ENCODE measurements at places on chromosomes 12 and 14.

GRCh38 chr12:120090626-120091295 lies 25.8 kb downstream of the RAB35 start:
- DNase-seq = no peak

- no peak for DNase-seq
These were observed 9.0 kb upstream of the MLEC start for GRCh38 chr12:120677765-120678473.

- no peak for DNase-seq
These were observed 68.4 kb upstream of the BCAT1 start for GRCh38 chr12:25017336-25017735.

DNA sequence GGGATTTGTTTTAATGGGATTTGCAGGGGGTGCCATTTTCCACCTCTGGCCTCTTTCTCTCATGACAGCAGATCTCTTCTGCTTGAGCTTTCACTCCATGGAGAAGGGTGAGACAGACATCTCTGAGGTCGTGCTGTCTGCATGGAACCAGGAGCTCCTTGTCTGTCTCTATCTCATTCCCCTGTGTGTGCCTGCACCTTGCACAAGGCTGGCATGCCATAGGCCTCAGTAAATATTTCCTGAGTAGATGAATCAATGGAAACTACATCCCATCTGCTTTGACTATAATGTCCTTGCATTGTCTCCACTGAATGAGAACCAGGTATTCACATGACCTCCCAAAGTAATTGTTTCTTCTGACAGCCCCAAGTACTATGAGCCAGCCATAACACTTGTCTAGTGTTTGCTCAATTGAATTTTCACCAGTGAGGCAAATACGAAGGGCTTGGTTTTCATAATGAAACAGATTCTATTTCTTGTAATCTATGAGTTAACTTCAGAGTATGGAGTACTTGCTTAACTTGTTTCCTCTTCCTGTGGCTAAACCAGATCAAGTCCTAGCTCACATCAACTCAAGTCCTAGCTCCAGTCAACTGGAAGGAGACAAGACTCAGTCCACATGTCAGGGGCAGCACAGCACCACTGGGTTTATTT lies 32.3 kb downstream of the KCNK13 start:
- DNase-seq = peak; percentile 48

DNA sequence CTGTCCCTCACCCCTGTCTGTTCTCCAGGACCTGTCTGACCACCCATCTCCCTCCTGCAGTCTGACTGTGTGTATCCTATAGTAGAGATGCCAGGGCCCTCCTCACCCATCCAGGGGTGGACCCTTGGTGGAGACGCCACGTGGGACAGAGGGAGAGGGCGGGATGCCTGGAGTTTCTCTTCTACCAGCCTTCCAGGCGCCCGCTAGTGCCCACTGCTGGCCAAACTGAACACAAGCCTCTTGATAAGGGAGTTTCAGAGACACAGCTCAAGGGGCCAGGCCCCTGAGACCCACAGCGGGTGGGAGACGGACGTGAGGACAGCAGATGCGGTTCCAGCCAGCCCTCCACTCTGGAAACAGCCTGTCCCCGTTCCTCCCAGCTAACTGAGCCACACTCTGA lies 147.3 kb downstream of the RBM19 start:
- DNase-seq = no peak

DNA sequence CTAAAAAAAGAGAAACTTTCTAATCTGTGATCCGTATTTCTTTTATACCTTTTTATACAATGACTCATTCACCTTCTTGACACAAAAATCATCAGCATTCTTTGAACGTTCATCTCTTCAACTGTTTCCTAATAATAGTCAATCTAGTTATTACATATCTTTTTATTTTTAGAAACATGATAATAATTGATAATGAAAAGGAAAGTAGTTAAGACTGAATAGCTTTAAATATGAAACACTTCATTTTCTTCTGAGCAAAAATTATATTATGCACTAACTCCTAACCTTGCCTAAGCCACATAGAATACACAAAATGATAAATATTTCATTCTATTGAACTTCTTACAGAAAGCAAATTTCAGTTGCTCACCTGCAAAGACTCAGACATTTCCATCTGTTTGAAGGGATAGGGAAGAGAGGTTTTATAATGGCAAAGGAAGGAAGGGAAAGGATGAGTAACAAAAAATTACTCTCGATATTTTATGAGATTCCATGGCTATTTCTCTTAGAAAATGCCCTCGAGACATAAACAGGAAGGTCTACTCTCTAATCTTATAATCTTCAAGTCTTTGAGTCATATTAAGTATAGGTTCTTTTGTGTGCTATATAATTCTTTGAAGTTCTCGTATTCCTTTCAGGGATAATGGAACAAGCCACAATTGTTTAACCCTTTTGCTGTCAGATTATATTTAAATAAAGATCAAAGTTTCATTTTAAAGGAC lies 7.5 kb upstream of the KLHL42 start:
- DNase-seq = no peak

GRCh38 chr12:108119126-108119973 lies 9.7 kb upstream of the WSCD2 start:
- DNase-seq = no peak

- no peak for DNase-seq
These were observed 24.1 kb upstream of the PLEKHA5 start for GRCh38 chr12:19105463-19105862.

- no peak for DNase-seq
These were observed 75.8 kb upstream of the OR4E1 start for GRCh38 chr14:21749306-21749868.

DNA sequence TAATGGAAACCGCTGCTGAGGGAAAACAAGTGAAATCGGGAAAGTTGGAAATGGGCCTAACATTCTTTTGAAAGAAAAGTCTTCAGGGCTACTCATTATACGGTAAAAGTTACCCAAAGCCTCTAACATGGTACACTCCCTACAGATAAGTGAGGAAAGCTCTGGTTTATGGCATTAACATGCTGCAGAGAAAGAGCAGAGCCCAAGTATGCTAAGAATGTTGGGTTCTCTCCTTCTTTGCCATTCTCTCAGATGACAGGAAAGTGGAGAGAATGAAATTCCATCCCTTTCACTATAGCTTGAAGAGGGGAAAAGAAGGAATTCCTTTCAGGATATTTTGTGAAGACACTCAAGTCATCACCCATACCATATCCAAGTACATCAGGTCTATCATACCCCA lies 348.0 kb downstream of the SEC23A start:
- DNase-seq = no peak

DNA sequence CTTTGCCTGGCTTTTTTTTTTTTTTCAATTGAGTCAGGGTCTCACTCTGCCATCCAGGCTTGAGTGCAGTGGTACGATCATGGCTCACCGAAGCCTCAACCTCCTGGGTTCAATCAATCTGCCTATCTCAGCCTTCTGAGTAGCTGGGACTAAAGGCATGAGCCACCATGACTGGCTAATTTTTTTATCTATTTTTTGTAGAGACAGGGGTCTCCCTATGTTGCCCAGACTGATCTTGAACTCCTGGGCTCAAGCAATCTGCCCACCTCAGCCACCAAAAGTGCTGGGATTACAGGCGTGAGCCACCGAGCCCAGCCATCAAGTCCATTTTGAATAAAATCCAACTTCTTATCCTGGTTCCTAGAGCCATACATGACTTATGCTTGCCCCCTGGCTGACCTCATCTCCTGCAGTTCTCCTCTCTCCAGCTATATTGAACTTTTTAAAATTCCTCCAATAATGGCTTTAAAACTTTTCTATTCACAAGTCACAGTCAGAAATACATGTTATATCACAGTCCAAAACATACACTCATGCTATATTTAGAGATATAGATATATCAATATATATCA lies 10.4 kb upstream of the RND1 start:
- peak; percentile 69 for DNase-seq

DNA sequence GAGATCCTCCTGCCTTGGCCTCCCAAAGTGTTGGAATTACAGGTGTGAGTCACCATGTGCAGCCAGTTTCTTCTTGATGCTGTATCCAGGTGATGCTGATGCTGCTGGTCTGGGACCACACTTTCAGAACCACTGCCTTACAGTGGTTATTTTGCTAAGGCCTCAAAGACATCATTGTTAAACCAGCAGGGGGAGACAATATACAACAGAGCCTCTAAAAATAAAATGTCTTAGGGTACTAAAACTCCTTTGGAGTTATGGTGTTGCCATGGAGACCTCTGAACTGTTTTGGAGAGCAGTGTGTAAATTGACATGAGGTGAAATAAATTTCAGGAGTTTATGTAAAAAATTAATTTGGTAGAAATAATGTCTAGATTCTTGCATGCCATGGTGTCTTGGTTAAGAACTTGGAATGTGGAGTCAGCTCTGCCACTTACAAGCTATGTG lies 1.1 kb upstream of the ARG2 start:
- peak; percentile 88 for DNase-seq

Data from fibroblast of the aortic adventitia (primary cell).